A549 (cell line): ENCODE measurements at places on chromosomes 7 and 10.

DNA sequence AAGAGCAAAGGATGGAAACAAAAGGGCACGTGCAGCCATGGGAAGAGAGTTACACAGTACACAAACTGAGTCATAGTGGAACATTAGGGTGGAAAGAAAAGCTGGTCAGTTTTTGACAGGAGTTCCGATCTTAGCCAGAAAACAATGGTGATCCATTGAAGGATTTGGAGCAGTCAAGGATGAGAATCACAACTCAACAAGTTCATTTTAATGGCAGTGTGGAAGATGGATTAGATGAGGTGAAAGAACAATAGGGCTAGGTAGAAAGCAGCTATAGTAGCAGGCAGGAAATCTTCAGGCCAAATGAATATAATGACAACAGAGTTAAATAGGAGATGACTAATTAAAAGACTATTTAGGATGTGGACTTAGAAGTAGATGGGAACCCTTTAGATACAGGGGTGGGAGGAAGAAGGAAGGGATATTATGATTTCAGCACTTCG lies 136.3 kb downstream of the DOCK4 start:
- no peak for DNase-seq

- peak; percentile 45 for DNase-seq
Observed at GRCh38 chr10:18793951-18794350, 134.7 kb downstream of the ARL5B start.

DNA sequence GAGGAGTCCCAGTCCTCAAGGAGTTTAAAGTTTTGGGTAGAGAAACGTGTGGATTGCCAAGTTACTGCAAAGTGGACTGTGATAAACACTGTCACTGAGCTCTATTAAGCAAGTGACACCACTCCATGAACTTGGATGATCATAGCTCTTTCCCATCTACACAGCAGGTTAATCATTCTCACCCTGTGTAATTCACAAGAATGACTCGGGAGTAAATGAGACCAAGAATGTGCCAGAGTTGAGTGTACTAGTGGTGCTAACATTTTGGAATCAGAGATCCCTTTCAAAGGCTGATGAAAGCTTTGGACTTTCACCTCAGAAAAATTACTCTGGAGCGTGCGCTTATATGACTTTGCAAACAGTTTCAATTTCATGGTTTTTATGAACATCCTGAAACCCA lies 80.8 kb downstream of the RBM20 start:
- DNase-seq, result no peak

GRCh38 chr10:60714233-60714632 lies 64.0 kb upstream of the CDK1 start:
- DNase-seq, result no peak
